ENCODE measurements at places on chromosomes 2 and 18. TPM values are rescaled to one million over a fixed set of nuclear protein-coding genes. Genes with fewer than 3 reads are reported as not detected.

Gene MAP3K20
- 1.3 TPM for polyA plus RNA-seq

Gene ARHGAP28
- polyA plus RNA-seq, result not detected

DNA sequence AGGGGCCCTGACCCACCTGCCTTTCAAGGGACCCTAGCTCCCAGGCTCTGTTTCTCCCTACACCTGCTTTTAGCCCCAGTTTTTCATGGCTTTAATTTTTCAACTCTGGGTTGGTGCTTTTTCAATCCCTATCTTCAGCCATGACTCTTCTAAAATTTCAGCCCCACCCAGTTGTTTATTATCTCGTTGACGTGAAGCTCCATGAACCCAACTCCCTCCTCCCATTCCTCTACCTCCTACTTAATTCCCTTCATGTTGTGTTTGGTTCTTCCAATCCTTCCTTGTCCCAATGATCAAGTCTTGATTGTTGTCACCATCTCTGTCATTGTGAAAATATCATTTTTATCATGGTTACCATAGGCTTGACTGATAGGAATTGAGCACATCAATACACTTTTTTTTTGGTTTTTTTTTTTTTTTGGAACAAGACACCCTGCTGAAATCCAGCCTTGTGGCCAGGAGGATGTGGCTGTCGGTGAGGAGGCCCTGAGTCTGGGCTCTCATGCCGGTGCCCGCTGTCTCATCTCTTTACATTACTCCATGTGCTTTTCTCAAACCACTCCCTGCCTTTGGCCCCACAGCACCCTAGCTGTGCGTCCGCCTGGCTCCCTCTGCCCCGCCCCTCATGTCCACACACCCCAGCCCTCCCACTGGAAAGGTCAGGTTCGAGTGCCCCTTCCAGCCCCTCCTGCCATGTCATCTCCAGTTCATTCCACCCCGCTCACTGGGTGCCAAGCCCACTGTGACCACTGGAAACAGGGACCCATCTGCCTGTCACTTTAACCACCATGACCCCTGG lies 39.3 kb downstream of the NAPG start:
- DNase-seq, result no peak

DNA sequence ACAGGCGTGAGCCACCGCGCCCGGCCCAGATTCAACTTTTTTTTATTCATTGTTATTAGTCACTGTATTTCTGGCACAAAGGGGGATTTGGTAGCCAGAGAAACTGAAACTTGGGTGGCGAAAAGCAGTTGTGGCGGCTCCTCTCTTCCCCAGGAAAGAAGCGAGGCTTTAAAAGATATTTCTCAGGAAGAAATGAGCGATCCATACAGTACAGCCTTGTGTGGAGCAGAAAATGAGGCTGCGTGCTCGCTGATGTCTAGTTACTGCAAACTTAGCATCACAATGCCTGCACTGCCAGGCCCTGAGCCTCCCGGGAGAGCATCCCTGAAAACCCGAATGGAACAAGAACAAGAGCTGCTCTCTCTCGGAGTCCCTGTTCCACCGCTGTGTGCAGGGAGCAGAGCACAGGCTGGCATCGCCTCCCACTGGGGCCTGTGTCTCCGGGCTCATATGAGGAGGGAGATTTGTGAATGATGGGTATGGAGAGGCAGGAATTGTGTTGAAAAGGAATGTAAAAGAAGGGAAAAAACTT lies 234.0 kb downstream of the ZNF516 start:
- DNase-seq, result no peak

Gene TMEM182
- 4.4 TPM for polyA plus RNA-seq

DNA sequence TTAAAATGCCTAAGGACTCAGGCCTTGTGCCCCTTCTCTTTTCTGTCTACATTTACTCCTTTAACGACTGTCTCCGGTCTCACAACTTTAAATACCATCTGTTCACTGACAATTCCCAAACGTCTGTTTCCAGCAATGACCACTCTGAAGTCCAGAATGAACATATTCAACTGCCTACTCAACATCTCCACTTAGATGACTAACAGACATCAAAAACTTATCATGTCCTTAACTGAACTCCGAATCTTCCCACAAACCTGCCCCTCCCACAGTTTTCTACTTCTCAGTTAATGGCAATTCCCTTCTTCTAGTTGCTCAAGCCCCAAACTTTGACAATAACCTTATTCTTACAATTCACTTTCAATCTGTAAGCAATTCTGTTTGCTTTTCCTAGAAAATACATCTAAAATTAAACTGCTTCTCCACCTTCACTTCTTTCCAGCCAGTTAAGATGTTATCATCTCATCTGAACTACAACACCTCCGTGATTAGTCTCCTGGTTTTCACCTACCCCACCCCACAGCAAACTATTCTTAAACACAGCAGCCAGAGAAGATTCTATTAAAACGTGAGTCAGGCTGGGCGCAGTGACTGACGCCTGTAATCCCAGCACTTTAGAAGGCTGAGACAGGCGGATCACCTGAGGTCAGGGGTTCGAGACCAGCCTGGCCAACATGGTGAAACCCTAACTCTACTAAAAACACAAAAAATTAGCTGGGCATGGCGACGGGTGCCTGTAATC lies 2.8 kb downstream of the C1D start:
- no peak for DNase-seq

DNA sequence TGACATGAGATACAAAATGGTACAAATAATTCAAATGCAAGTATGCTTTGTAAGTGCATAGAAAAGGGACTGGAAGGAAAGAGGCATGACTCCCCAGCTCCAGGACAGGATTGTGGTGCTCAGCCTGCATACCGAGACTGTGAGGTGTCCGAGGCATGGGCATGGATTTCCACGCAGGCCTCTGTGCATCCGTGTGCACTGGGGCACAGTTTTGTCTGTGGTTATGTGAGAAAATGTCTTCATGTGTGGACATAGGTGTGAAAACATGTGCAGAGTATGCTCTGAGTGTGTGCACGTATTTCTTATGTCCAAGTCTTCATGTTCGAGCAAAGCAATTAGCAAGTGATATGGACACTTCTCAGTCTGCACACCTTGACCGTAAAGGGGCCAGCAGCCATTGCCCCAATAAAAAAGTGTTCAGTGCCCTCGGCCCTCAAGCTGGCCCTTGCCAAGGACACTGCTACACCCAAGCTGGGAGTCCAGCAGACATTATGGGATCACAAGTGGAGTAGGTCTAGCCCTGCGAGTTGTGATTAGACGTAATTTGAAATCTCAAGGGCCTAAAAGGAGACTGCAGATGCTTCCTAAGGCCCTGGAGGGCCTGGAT lies 120.7 kb downstream of the CYP26B1 start:
- no peak for DNase-seq

Gene CTAGE1
- not detected for polyA plus RNA-seq

Gene RGPD3
- polyA plus RNA-seq, result not detected

GRCh38 chr2:152557273-152557888 lies 159.9 kb downstream of the PRPF40A start:
- DNase-seq, result no peak

DNA sequence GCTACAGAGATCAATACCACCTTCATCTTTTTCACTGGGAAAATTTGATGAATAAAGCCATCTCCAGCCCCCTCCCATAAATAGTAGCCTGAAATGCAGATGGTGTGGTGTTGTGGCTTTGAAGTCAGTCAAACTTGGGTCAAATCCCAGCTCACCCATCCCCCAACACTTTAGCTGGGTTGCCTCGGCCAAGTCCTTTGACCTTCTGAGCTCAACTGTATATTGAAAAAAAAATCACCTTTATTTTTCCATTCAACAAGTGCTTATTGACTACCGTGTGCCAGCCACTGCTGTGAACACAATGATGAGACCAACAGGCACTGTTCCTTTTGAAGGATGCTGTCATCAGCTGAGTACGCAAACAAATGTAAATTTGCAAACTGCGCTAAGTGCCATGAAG lies 35.1 kb upstream of the NTSR2 start:
- no peak for DNase-seq

Gene IL1RL1
- not detected for polyA plus RNA-seq

Gene ZAP70
- polyA plus RNA-seq, result 133 TPM

Gene PKDCC
- polyA plus RNA-seq, result not detected

- no peak for DNase-seq
Observed at GRCh38 chr2:238286987-238287736, 1.2 kb downstream of the PER2 start.

Gene MC5R
- polyA plus RNA-seq, result not detected

DNA sequence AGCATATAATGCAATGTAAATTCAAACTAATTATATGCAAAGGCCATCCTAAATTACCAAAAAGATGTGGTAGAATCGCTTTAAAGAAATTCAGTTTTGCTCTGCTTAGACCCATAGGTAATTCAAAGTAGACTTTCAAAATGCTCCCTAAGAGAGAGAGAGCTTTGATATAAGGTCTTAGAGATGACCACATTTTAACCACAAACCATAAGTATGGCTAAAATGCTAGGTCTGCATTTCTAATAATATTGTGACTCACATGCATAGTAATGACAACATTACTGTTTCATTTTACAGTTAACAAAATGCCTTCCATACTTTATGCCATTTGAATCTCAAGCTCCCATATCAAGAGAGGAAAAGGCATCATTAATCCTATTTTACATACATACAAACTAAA lies 144.5 kb downstream of the RAD51AP2 start:
- DNase-seq, result no peak

- DNase-seq, result no peak
Observed at GRCh38 chr2:37653805-37654378, 17.6 kb downstream of the CDC42EP3 start.

GRCh38 chr2:65061146-65061909 lies 5.1 kb downstream of the CEP68 start:
- DNase-seq, result no peak

DNA sequence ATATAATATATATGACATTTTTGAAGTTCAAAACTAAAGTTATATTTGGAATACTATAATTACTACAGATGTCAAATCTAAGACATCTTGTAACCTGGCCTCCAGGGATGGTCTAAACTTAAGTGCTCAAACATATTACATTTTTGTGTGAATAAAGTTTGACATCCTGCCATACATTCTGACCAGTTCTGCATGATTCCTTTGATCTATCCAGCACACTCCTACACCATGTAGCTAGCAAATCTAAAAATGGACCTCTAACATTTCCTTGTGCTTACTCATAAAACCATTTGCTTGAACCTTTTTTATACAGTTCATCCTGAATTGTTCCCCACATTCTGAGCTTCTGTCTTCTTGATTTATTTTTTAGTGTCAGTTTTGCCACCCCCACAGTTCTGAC lies 294.3 kb upstream of the ZNF804A start:
- DNase-seq, result no peak

Gene CCDC85A
- polyA plus RNA-seq, result not detected

Gene OTOS
- not detected for polyA plus RNA-seq

GRCh38 chr2:42922790-42923579 lies 130.6 kb upstream of the HAAO start:
- DNase-seq, result no peak

DNA sequence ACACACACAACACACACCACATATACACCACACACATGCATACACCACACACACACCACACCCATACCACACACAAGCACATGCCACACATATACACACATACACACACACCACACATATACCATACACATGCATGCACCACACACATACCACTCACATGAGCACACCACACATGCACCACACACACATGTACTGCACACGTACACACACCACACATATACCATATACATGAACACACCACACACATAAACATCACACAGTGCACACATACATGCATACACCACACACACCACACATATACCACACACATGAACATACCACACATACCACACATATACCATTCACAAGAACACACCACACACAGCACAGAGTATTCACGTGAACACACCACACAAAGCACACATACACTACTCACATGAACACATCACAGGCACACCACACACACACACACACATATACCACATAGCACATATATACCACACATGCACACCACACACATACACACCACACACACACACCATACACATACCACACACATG lies 219.9 kb upstream of the RAB6C start:
- DNase-seq, result no peak

- no peak for DNase-seq
Observed at GRCh38 chr2:36831185-36831584, 134.7 kb downstream of the VIT start.

DNA sequence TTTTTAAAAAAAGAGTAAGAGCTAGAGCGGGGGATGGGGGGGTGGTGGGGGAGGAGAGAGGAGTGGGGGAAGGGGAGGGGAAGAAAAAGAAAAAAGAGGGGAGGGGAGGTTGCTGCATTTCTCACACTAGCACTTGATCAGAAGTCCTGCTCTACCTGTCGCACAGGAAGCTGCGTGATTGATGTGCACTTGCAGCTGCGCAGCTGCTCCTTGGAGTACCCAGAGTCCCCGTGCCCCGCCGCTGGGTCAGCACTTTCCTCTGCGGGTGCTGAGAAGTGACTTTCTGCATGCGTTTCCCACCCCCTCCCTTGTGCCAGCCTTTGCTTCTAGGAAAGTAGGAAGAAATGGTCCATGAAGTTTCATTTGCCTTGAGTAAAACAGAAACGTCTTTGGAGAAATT lies 297.3 kb downstream of the ETAA1 start:
- no peak for DNase-seq

Gene RAPGEF4
- not detected for polyA plus RNA-seq

Gene TNFAIP6
- polyA plus RNA-seq, result not detected

DNA sequence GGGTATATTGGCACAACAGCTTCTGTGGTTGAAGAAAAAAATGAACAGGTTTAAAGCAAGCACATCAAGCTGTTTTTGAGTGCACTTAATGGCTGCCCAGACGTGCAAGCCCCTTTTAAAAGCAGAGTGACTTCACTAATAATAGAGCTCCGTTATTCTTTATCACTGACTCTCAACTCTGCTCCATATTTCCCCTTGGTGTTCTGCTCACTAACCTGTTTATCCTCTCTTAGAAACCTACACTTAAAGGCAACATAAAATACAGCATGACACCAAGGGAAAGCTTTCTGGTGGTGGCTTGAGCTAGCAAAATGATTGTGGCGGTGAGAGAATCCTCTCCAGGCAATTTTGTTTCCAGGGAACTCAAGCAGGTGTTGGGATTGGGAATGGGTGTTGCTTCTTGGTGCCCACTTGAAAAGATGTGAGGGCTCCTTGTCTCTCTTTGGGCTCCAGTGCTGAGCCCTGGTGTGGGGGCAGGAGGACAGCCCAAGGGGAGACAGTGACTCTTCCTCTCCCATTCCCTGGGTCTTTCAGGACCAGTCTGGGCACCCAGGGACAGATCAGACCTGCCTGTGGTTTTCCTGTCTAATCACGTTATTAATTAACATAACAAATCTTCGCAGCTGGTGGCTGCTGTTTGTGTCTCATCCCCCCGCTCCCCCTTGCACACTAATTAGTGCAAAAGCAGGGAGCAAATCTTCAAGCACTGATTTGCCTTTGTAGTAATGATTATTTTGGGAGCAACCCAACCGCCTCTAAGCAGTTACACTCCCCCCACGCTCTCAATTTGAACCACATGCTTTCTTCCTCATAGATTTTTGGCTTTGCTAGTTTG lies 289.4 kb upstream of the CXCR4 start:
- DNase-seq, result no peak

Gene ERMN
- polyA plus RNA-seq, result not detected

DNA sequence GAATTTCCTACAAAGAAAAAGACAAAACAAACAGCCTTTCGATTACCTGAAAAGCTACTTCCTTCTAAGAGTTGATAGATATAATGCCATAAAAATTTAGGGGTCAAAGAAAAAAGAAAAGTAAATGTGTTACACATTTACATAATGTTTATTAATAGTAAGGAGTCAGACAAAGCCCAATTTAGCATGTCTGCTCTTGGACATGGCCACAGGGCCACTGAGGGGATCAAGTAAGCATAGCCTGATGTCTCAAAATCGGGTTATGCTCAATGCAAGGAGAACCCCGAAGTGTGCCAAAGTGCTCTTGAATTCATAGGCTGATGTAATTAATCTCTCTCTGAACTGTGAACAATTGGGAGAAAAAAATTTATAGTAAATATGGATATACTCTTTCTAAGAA lies 61.6 kb downstream of the RTN4 start:
- no peak for DNase-seq

GRCh38 chr18:34838669-34839068 lies 128.6 kb downstream of the DTNA start:
- no peak for DNase-seq
